ENCODE measurements at places on chromosomes 7 and 10.
A peak's percentile ranks its signal among the peaks of the same experiment; 100 is the strongest.

- DNase-seq: no peak
These were observed 20.0 kb downstream of the ZNF786 start for GRCh38 chr7:149070372-149071125.

DNA sequence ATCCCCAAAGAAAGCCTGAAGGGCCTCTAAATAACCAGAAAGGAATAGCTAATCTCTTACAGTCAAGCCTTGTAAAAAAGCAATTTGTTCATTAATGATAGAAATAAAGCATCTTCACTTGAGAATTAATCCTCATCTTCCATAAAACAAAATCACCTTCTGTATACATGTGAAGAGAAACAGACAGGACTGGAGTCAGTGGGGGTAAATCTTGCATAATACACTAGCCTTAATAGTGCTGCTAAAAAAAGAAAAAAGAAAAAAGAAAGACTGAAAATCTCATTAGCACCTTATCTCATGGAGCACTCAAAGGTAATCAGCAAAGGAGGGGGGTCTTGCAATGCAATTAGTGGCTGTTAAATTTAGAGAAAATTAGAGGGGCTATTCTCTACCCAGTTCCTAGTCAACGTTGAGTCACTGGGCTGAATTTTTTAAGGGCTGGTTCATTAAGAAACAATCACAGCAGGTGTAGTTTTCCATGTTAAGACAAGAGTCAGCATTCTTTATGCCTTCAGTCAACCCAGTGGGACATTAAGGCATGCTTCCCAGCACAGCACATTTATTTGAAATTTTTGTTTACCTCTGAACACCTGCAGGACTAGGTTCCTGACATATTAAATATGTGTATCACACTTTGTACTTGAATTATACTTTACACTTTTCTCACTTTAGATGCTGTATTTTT, 1455.7 kb upstream of the CELF2 start:
- DNase-seq: no peak

DNA sequence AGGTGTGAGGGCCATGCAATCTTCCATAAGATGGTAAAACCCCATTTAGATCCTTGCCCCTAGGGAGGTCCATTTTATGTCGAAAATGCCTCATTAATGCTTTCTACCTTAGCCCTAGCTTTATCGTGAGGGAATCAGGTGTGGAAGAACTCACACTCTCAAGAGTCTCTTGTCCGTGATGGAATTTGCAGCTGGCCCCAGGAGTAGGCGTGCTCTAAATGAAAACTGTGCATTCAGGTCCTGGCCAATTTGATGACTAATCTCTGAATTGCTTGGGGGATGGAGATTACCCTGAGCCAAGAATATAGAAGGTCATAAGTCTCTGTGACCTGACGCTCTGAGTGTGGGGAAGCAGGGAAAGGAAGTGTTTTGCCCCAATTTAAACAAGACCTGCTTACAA, 6.6 kb downstream of the C10orf90 start:
- peak; percentile 32 for DNase-seq

DNA sequence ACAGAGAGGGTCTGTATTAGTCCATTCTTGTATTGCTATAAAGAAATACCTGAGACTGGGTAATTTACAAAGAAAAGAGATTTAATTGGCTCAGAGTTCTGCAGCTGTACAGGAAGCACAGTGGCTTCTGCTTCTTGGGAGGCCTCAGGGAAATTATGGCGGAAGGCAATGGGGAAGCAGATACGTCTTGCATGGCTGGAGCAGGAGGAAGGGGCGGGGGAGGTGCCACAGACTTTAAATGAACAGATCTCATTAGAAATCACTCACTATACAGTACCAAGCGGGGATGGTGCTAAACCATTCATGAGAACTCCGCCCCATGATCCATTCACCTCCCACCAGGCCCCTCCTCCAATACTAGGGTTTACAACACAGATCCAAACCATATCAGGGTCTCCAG, 3.7 kb upstream of the CALU start:
- DNase-seq: no peak

DNA sequence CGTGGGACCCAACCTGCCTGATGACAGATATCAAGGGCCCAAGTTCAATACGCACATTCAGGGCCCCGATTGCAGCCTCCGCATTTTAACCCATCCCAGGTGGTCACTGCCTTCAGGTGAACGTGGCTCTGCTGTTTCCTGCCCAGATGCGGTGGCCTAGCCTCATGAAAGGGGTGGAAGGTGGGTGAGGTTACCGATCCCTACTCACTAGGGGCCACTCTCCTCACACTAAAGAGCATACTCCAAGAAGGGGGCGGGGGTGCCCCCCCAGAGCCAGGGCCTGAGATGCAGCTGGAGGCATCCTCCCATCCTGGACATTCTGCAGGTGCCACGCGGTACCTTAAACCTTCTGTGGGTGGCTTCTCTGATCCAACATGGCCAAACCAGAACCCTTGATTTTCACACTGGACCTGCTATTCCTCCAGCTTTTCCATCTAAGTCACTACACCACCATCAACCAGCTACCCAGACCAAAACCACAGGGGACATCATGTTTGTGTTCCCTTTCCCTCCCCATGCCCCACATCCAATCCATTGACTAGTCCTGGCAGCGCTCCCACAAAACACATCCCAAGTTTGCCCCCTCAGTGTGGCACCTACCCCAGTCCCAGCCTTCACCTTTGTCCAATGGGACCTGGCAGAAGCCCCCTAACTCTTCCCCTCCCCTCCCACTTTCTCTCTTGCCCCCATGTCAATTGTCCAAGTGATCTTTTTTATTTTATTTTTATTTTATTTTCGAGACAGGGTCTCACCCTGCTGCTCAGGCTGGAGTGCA, 30.0 kb downstream of the PRLHR start:
- no peak for DNase-seq

All from tongue (tissue), 3 donors.